ENCODE measurements at places on chromosomes 5 and 9.
A peak's percentile ranks its signal among the peaks of the same experiment; 100 is the strongest.

GRCh38 chr5:139745132-139745799 lies 50.3 kb upstream of the PSD2 start:
- no peaks in the 10 kb centered on the region for H3K27me3 ChIP-seq
- H3K27ac ChIP-seq: no peak overlapping the region
- peak; percentile 97 for DNase-seq
- no peaks in the 10 kb centered on the region for H3K4me1 ChIP-seq
- no peak overlapping the region for H3K4me3 ChIP-seq

- no peak for DNase-seq
- no peak overlapping the region for H3K4me3 ChIP-seq
- H3K36me3 ChIP-seq: no peaks in the 10 kb centered on the region
- no peak overlapping the region for H3K27ac ChIP-seq
These were observed 50.1 kb upstream of the MACIR start for GRCh38 chr5:103208460-103208859.

- no peak overlapping the region for H3K4me3 ChIP-seq
- H3K27ac ChIP-seq: no peak overlapping the region
- H3K36me3 ChIP-seq: no peaks in the 10 kb centered on the region
These were observed 25.5 kb downstream of the TNPO1 start for GRCh38 chr5:72841756-72842535.

DNA sequence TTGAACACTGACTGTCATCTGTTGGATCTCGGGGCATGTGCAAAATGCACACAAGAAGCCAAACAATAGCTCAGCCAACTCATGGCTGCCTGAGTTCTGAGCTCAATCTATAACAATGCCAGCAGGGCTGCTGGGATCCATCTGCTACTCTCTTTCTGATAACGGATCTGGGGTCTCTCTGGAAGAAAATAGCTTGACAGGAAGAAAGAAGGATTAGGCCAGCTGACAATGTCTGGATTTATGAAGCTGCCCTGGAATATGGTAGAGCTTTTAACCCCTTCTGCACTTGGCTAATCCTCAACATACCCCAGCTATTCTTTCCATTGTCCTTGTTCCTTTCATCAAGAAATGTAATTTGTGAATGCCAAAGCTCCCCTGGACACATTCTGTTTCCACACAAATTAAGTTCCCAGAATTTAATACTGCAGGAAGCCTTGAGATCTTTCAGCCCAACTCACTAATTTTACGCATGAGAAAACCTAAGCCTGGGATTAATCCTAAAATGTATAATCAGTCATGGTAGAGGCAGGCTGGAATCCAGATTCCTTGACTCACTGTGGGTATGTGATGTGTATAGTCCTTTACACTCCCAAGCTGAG lies 62.7 kb upstream of the PCA3 start:
- peaks cover 5% of the 10 kb centered on the region for H3K4me1 ChIP-seq
- peak overlapping the region; percentile 28 for H3K27ac ChIP-seq
- peaks cover 8% of the 10 kb centered on the region for H3K36me3 ChIP-seq
- no peak overlapping the region for H3K4me3 ChIP-seq
- no peak for DNase-seq

GRCh38 chr9:117473293-117473692 lies 58.4 kb upstream of the ASTN2 start:
- DNase-seq: no peak
- no peaks in the 10 kb centered on the region for H3K36me3 ChIP-seq
- H3K4me1 ChIP-seq: no peaks in the 10 kb centered on the region

GRCh38 chr9:96553070-96553469 lies 66.6 kb downstream of the CDC14B start:
- no peaks in the 10 kb centered on the region for H3K27me3 ChIP-seq
- no peak overlapping the region for H3K4me3 ChIP-seq
- DNase-seq: no peak
- H3K36me3 ChIP-seq: peaks cover 1% of the 10 kb centered on the region

Measured in aorta (tissue), 5 donors.